Stimulated activated CD4-positive, alpha-beta T cell treated with anti-CD3 and anti-CD28 coated beads, Interleukin-2, amount 100 ng/mL, for 48 hours (primary cell): ENCODE measurements at places on chromosomes 12 and 14.
A peak's percentile ranks its signal among the peaks of the same experiment; 100 is the strongest.

DNA sequence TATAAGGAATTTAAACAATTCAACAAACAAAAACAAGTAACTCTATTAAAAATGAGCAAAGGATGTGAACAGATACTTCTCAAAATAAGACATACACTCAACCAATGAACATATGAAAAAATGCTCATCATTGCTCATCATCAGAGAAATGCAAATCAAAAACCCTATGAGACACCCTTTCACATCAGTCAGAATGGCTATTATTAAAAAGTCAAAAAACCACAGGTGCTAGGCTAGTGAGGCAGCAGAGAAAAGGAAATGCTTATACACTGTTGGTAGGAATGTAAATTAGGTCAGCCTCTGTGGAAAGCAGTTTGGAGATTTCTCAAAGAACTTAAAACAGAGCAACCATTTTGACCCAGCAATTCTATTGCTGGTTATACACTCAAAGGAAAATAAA is 52.0 kb downstream of the NAV3 start:
- no peak for DNase-seq

GRCh38 chr12:8572507-8572906 is 31.8 kb upstream of the CLEC4E start:
- no peak for DNase-seq

DNA sequence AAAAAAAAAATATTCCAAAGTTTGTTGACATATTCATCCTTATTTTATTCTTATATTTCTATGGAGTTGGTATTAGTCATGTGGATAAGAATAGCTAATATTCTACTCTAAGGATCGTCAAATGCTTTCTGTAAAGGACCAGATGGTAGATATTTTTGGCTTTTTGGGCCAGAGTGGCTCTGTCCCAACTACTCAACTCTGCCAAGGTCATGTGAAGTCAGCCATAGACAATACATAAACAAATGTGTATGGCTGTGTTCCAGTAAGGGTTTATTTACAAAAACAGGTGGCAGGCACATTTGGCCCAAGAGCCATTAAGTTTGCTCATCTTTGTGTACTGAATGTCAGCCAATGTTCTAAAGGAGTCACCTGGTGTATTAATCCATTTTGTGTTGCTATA is 131.8 kb downstream of the TBX5 start:
- DNase-seq = no peak

DNA sequence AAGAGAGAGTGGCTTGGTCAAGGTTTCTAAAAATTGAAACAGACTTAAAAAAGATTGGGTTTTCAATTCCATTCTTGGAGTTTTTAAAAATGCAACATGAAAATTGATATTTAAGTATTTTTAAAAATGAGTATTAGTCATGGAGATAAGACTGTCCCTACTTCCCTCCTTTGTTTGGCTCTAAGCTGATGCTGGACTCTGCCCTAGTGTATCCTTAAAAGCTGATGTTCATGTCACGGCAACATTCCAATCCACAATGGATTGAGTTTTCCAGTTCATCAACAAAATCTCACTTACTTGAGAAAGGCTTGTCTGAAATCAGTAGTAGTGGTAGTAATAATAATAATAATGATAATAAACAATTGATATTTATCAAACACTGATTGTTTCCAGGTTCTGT is 119.0 kb upstream of the SLC38A2 start:
- DNase-seq = no peak

- no peak for DNase-seq
These were observed 17.8 kb downstream of the UTP20 start for GRCh38 chr12:101297661-101298060.

- DNase-seq = no peak
These were observed 250.5 kb downstream of the MED13L start for GRCh38 chr12:116026768-116027550.

GRCh38 chr12:64189530-64189929 is 32.6 kb downstream of the KICS2 start:
- DNase-seq = no peak

- DNase-seq = no peak
These were observed 3.3 kb downstream of the MTA1 start for GRCh38 chr14:105422695-105423487.

GRCh38 chr14:56352999-56353398 is 226.6 kb upstream of the TMEM260 start:
- no peak for DNase-seq

DNA sequence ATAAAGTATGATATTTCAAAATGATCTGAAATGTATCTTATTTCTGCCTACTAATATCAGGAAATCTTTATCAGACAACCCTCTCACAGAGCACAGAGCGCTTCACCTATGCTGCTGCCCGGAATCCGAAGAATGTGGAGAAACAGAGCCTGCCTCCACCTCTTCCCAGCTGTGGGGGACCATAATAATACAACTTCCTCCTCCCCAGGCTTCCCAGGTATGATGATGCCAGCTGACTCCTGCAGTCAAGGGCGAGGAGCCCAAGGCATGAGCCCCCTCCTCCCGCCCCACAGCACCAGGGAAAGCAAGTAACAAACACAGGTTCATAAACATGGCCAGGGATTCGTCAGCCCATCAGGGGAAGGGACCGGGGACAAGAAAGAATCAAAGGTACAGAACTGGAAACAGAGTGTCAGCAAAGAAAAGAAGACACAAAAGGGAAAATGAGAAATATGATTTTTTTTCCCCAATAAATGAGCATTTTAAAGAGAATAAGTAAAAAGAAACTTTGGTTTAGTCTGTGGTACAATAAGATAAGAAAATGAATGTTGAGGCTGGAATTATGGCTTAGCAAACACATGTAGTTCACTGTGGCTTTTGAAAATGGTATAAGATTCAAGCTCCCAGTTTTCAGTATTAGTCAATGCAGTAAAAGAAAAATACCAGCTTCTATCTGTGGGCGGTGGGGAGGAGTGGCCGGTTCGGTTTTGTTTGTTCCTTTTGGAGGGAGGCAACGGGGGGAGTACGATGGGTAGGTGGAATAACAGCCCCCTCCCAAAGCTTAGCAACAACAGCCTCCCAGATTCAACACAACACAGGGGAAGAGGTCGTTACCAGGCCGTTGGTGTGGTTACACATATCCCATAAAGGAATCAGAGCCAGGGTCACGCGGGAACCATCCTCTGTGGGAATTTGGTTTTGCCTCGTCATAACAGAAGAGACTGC is 68.3 kb downstream of the SETD3 start:
- no peak for DNase-seq

DNA sequence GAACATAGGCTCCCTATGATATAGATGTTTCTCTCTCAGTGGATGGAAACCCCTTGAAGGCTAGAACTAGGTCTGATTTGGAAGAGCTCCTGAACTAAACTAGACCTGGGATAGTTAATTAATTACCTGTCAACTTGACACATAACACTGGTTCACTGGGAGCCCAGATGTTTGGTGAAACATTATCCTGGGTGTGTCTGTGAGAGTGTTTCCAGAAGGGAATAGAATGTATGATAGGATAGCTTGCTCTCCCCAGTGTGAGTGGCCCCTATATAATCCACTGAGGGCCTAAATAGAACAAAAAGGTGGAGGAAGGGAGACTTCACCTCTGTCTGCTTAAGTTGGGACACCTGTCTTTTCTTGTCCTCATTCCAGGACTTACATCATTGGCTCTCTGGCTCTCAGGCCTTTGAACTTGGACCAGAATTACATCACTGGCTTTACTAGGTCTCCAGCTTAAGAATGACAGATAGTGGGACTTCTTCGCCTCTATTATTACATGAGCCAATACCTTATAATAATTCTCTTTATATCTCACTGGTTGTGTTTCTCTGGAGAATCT is 194.1 kb downstream of the KTN1 start:
- DNase-seq = no peak

DNA sequence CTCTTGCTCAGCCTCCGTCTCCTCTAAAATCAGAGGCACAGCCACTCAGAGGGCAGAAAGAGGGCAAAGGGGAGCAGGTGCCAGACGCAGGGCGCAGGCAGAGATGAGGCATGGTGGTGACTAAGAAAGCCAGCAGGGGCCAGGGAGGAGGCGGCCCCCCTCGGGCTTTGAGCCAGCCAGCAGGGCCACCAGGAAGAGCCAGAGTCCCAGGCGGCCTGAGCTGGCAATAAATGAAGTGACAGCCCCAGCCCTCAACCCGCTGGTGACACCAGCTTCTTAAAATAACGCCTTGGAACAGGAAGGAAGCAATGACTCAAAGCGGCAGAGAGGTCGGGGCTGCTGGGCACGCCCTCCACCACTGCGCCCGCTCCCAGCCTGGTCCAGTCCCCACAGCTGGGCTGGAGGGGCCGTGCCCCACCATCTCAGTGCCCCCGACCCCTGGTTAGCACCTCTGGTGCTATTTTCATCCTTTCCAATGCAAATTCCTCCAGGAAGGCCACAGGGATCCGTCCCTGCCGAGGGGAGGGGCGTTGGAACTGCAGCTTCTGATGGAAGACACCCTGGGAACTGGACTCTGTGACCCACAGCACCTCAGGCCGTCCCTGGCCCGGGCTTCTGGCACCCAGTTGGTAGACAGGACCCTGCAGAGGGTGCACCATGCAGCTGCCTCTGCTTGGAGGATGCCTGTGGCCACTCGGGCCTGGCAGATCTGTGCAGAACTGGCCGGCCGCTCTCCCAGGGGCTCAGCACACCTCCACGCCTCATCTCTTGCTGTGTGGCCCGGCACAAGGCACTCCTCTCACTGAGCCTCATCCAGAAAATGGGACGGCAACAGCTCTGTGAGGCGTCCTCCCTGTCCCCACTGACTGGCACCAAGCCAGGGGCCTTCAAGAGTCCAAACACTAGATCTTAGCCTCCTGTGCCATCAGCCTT is 113.7 kb downstream of the NCOR2 start:
- DNase-seq = peak; percentile 67

DNA sequence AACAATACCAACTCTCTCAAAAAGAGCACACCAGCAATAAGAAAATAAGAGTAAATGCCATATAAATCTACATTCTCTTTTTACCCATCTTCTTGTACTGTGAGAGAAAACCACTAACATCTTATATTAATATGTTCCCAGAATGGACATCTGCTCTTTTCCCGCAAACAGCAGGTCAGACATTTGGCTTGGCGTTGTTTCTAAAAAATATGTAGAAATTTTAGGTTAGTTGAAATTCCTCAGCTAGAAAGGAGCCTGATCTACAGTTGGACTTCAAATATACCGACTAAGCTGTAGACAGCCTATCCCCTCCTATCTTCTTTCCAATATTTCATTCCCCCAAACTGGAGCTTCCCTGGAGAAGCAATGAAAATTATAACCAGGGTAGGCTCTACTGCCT is 88.7 kb downstream of the PPP2R5E start:
- no peak for DNase-seq

DNA sequence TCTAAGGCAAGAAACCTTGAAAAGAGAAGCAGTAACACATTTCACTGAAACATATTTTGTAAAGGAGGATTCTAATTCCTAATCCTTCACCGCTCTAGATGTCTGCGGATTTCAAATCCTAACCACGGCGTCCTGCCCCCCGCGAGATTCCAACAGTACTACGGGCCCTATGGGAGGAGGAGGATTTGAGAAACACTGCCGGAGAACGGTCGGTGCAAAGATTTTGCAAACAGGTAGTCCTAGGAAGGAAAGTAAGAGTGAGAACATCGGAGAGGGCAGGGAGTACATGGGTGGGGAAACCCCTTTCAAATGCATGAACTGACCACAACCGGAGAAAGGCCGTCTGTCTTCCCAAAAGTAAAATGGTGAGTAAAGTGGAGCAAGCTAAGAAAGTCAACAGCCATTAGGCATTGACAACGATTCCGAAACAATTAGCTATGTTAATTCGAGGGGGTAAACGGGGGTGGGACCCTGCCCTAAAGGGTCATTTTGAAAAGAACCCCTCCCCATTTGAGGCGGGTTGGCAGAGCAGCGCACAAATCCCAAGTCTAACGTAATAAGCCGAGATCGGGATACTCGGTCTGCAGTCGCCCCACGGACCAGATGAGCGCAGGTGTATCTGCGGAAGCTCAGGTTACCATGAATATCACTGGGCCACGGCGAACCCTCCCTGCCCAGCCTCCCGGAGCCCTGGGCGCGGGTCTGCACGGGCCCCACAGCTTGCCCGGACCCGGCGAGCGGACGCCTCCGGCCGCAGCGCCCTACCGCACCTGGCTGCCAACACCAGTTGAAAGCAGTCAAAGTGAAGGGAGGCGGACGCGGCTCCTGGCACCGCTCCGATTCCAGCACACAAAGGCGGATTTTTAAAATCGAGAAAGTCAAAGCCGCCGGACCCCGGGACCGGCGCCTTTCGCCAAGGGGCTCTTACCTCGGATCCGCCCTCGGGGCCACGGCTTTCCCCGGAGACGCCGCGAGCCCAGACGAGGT is 662 bp downstream of the EPS8 start:
- DNase-seq = peak; percentile 14

GRCh38 chr12:107091989-107092641 is 1.2 kb downstream of the CRY1 start:
- no peak for DNase-seq

DNA sequence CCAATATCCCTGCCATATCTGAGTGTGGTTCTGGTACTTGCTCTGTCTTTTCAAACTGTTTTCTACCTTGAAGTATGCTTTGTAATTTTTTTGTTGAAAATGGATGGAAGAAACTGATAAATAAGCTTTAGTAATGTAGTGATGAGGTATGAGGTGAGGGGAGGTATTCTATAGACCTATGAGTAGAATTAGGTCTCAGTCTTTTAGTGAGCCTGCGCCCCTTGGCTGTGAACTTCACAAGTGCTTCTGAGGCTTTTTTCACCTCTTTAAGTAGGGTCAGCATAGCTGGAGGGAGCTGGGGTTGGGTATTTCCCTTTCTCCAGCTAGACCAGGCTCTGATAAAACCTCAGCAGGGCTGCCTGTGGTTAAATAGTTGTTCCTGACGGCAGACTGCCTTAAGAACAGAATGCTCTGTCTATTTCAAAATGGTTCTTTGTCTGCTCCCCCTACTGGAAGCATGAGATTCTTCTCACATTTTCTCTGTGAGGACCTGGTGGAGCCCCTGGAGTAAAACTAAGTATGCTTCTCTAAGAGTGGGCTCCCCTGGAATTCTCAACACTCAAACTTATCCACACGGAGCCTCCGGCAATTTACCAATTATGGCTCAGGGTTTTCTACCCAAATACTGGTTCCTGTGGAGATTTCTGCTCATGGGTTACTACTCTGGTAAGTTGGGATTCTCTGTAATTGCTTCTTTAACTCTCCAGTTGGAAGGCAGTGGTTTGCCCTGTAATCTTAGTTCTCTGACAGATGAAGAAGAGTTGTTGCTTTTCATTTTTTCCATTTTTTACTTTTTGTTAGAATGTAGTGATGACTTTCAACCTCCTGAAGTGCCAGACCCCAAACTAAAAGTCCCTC is 13.1 kb downstream of the KRT5 start:
- DNase-seq = no peak

DNA sequence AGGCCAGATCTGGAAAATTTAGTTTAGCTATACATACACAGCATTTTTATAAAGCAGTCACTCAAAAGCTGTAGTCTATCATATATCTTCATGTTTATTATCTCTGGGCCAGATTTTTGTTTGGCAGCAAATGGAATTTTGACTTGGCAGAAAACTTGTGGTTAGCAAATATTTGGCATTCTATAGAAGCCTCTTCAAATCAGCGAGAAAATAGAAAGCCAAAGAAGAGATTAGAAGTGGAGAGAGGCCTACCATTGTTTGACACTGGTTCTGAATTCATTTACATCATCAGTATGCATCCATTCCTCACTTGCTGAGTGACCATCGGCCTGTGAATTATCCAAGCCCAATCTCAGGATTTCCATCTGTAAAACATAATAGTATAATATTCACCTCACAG is 1077.6 kb downstream of the GALC start:
- no peak for DNase-seq
